ENCODE measurements at places on chromosomes 1 and 21. TPM values are rescaled to one million over a fixed set of nuclear protein-coding genes. Genes with fewer than 3 reads are reported as not detected.

GRCh38 chr1:184292101-184292500 lies 94.7 kb upstream of the C1orf21 start:
- H3K27ac ChIP-seq, result no peak overlapping the region
- no peaks in the 10 kb centered on the region for H3K36me3 ChIP-seq
- DNase-seq, result no peak
- no peaks in the 10 kb centered on the region for H3K27me3 ChIP-seq

DNA sequence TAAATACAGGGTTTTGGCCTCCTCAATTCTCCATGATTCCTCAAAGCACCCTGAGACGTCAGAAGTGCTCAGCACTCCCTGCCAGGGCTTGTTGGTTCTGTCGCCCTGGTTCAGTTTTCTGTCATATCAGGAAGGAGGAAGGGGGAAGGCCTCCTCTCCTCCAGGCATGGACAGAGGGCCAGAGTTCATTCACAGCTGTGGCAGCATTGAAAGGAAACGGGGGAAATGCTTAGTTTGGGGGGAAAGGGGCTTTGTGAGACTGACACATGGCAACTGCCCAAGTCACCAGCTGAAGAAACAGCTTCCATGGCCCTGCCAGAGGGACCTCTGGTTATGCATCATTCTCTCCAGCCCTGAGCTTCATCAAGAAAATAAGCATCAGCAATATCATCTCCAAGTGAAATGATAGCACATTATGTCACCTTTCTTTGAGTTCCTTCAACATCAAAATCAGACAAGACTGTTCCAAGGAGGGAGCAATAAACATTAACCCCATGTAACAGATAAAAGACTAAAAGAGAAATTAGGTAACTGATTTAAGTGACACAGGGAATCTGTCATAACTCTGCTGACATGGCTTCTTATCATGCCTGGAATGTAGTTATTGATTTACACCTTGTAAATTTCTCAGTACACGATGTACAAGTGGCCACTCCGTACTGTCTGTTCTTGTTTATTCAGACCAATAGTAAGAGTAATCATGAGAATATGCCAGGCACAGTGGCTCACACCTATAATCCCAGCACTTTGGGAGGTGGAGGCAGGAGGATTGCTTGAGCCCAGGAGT lies 103.2 kb upstream of the SLC25A33 start:
- no peaks in the 10 kb centered on the region for H3K4me1 ChIP-seq
- no peak overlapping the region for H3K27ac ChIP-seq
- H3K4me3 ChIP-seq, result no peak overlapping the region
- no peak for DNase-seq

- no peaks in the 10 kb centered on the region for H3K36me3 ChIP-seq
- no peak for DNase-seq
- no peak overlapping the region for H3K27ac ChIP-seq
- no peaks in the 10 kb centered on the region for H3K27me3 ChIP-seq
- no peaks in the 10 kb centered on the region for H3K4me1 ChIP-seq
These were observed 56.5 kb downstream of the LAMC2 start for GRCh38 chr1:183242556-183242955.

- peaks cover 4% of the 10 kb centered on the region for H3K4me1 ChIP-seq
- H3K36me3 ChIP-seq, result no peaks in the 10 kb centered on the region
- H3K4me3 ChIP-seq, result no peak overlapping the region
These were observed 60.8 kb upstream of the LBR start for GRCh38 chr1:225488676-225489075.

EPHA8 gene
- polyA plus RNA-seq, result 13.2 TPM

- no peak overlapping the region for H3K4me3 ChIP-seq
- no peaks in the 10 kb centered on the region for H3K27me3 ChIP-seq
- no peak overlapping the region for H3K27ac ChIP-seq
- no peaks in the 10 kb centered on the region for H3K36me3 ChIP-seq
- H3K4me1 ChIP-seq, result no peaks in the 10 kb centered on the region
These were observed 24.8 kb upstream of the SLC45A1 start for GRCh38 chr1:8293118-8293517.

- no peaks in the 10 kb centered on the region for H3K4me1 ChIP-seq
- no peak for DNase-seq
- no peaks in the 10 kb centered on the region for H3K36me3 ChIP-seq
- no peak overlapping the region for H3K4me3 ChIP-seq
These were observed 18.3 kb upstream of the MAP10 start for GRCh38 chr1:232786845-232787455.

GRCh38 chr1:225921734-225922709 lies 2.0 kb downstream of the PYCR2 start:
- H3K4me1 ChIP-seq, result no peaks in the 10 kb centered on the region
- DNase-seq, result no peak
- peaks cover 23% of the 10 kb centered on the region for H3K36me3 ChIP-seq
- H3K27ac ChIP-seq, result no peak overlapping the region
- no peak overlapping the region for H3K4me3 ChIP-seq
